ENCODE measurements at places on chromosomes 5 and 9.

DNA sequence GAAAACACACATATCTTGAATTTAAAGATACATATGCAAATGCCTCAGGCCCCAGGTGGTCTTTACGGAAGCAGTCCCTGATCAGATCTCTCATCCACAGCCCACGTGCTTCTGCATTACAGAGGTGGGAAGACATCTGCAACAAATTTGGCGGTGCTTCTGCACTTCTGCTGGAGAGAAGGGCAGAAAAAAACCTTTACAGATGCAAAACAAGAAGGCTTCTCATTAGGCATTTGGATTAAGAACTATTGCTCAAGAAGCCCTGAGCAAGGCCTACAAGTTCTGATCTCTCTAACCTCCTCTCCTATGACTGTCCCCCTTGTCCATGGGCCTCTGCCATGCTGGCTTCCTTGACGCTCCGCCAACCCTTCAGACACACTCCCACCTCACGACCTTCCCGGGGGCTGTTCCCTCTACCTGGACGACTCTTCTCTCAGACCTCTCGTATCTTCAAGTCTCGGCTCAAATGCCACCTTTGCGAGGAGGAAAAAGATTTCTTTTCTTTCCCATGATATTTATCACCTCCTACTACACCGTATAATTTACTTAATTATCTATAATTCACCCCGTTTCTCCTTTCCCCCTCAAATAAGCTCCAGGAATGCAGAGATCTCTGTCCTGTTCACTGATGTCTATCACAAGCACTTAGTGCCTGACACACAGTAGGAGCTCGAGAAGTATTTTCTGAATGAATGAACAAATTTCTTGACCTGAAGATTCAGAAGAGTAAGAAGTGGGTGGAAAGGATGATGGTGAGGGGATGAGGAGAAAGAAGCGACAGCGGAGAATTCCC lies 1.1 kb downstream of the MTMR12 start:
- no peak for DNase-seq

GRCh38 chr5:58849921-58850667 lies 267.2 kb downstream of the RAB3C start:
- peak; percentile 9 for DNase-seq

- DNase-seq: no peak
Observed at GRCh38 chr9:129027224-129027684, 877 bp downstream of the SH3GLB2 start.

DNA sequence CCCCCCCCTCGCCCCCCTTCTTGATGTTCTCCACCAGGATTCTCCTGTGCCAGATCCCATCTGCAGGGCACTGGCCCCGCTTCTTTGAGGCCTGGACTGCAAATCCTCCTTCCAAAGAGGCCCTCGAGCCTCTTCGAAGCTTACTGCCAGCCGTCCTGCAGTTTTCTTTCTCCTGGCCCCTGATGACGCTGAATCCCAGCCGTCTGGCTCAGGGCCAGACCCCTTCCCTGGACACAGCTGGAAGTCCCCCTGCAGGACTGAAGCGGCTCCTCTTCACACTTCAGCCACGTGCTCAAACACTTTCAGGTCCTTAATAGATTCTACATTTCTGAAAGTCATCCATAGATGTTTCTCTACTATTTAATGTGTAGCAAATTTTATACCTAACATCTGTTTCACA lies 121.5 kb downstream of the EHMT1 start:
- peak; percentile 48 for DNase-seq

- DNase-seq: peak; percentile 71
Observed at GRCh38 chr9:38437193-38437823, 13.1 kb upstream of the IGFBPL1 start.

DNA sequence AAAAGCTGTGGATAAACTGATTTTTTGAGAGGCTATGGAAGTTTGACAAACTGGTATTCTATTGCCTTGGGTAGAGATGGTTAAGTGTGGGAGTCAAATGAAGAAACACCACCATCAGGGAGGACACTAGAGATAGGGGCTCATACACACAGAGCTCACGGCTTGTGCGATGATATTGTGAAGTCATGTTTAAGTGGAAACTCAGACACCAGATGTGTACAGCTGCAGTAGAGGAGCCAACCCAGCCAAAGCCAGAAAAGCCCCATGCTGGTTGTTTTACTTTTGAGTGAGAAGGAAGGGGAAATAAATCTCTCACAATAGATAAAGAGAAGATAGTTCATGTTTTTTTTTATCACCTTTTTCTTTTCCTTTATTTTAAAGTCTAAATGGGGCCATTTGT lies 377.7 kb downstream of the DMRT2 start:
- DNase-seq: no peak

GRCh38 chr9:105483618-105484017 lies 35.8 kb downstream of the FSD1L start:
- no peak for DNase-seq

DNA sequence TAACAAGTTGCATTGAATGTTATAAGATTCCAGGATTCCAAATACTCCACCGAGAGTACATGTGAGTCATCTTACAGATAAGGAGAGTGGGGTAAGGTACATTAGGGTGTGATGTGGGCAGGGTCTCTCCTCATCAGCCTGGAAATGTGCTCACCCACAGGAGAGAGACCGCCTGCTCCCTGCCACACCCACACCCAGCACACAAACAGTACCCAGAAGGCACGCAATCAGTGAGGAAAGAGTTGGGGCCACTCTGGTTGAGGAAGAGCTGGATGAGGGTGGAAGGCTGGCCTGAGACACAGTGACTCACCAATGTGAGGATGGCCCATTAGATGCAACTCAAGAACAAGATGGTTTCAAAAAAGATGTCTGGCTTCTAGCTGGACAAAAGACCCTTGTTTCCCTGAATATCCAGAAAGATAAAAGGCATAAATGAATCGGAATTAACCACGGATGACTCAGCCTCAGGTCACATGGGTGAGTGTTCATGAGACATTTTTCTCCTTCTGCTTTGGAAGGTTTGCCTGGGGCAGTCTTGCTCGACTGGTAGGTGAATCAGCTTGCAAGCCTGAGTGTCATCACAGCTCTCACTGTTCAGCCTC lies 51.1 kb upstream of the LHFPL2 start:
- peak; percentile 55 for DNase-seq

GRCh38 chr9:110329639-110330230 lies 7.9 kb downstream of the TXNDC8 start:
- DNase-seq: no peak

DNA sequence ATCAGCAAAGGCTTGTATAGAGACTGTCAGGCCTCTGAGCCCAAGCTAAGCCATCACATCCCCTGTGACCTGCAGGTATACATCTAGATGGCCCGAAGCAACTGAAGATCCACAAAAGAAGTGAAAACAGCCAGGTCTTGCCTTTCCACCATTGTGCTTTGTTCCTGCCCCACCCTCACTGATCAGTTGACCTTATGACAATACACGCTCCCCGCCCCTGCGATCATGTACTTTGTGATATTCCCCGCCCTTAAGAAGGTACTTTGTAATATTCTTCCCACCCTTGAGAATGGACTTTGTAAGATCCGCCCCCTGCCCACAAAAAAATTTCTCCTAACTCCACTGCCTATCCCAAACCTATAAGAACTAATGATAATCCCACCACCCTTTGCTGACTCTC lies 18.6 kb upstream of the NPM1 start:
- DNase-seq: no peak

DNA sequence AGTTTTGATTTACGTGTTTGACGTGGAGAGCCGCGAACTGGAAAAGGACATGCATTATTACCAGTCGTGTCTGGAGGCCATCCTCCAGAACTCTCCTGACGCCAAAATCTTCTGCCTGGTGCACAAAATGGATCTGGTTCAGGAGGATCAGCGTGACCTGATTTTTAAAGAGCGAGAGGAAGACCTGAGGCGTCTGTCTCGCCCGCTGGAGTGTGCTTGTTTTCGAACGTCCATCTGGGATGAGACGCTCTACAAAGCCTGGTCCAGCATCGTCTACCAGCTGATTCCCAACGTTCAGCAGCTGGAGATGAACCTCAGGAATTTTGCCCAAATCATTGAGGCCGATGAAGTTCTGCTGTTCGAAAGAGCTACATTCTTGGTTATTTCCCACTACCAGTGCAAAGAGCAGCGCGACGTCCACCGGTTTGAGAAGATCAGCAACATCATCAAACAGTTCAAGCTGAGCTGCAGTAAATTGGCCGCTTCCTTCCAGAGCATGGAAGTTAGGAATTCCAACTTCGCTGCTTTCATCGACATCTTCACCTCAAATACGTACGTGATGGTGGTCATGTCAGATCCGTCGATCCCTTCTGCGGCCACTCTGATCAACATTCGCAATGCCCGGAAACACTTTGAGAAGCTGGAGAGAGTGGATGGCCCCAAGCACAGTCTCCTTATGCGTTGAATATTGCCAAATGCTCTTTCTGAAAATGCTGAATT lies 850 bp downstream of the RRAGA start:
- peak; percentile 30 for DNase-seq

DNA sequence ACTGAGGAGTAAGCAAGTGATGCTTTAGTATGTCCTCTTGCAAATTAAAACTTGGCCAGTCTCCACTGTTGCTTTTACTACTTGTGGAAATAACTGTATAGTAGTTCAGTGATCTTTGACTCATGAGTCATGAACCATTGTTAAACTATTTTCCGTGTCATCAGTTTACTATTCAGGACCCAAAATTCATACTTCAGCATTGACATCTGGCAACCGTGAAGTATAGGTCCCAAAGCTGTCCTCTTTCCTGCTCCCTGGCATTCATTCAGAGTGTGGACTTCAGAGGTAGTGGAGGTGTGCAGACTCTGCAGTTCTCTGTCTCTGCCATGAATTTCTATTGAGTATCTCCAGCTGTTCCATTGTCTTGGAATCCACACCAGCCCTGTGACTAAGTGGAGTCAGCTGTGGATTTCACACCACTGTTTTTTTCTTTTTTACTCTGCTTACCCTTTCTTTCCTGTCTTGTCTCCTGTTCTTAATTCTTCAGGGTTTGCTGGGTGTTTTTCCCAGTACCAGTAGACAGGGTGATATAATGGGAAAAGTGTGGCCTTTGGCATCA lies 7.5 kb downstream of the TDRD7 start:
- peak; percentile 40 for DNase-seq
